NCI-H526 treated with DMSO at 0.1 percent for 48 hours (cell line): ENCODE measurements at places on chromosomes 6 and 20.

- DNase-seq: no peak
Observed at GRCh38 chr20:19321176-19321575, 108.7 kb downstream of the SLC24A3 start.

DNA sequence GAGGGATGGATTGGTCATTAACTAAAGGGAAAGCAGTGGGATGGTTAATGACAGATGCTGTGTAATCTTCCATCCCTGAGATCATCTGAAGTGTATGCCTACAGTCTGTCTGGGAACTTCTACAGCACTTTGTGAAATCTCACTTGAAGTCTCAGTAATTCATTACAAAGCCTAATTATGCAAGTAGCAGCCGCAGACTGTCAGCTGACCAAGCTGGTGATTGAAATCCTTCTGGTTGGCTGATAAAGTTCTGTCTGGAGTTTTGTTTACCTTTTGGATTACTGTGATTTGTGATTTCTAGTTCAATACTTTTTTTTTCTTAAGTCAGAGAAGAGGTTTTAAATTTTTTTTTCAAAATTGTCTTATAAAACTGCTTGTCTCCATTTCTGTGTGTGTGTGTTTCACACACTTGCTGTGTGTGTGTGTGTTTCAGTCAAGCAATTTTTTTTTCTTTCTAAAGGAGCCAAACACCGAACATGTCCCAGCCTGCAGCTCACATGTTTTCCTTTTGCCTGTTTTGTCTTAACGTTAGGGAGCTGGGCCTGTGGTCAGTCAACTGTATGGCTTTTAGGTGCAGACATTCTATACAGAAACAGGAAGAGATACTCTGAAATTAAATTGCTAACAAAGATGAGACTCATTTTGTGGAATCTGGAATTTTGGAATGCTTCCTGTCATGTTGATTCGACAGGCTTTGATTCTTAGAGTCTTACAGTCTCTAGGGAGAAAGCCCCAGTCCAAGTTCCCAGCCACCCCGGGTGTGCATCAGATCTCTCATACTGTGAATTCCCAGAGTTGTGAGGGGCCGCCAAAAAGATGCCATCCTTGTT lies 28.5 kb upstream of the ADGRF4 start:
- DNase-seq: no peak

DNA sequence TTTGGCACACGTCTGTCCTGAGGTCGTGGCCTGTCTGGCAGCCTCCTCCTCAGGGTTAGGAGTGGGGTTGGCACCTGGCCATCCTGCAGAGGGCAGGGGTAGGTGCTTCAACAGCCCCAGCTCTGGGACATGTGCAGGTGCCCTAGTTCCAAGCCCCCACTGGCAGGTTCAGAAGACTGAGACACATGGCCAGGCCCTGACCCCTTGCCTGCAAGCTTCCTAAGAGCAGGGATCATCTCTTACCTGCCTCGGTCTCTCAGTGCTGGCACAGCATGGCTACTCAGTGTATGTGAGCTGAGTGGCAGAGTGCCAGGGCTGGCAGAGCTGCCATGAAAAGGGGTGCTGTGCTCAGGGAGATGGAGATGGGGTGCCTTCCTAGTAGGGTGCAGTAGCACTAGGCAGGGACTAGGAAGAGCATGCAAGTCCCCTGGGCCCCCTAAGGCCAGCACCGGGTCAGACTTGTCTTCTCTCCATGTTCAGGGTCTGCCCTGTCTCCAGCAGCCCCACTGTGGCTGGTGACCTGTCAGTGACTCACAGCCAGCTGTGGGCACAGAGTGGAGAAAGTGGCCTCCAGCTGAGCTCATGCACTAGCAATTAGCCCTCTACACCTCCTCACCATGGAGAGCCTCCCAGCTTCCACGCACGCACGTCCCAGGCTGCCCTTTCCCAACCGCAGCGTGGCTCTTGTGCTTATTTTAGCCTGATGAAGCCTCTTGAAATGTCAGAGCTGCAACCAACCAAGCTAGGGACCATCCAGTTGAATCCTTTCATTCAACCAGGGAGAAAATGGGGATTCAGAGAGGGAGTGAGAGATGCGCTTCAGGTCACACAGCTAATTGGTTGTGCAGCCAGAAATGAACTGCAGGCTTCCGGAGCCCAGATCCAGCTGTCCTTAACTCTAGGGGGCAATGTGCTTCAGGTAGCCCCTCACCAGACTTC lies 116.6 kb downstream of the MRPL14 start:
- no peak for DNase-seq

DNA sequence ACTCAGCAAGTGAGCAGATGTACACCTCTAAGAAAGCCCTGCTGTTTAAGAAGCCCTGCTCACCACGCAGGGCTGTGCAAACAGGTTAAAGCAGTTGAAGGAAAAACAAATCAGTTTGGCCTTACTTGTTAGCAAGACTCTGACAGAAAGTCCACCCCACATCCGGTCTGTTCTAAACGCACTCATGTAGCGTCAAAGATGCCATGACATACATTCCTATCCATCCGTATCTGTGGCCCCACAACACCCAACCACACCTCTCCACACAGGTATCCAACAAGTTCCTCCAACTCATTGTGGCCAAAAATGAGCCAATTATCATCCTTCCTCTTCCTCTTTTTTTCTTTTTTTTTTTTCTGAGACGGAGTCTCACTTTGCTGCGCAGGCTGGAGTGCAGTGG lies 22.8 kb upstream of the RAB22A start:
- no peak for DNase-seq

GRCh38 chr20:40251284-40251932 lies 437.6 kb downstream of the MAFB start:
- peak; percentile 51 for DNase-seq

- no peak for DNase-seq
Observed at GRCh38 chr20:22282696-22283095, 301.7 kb downstream of the FOXA2 start.

DNA sequence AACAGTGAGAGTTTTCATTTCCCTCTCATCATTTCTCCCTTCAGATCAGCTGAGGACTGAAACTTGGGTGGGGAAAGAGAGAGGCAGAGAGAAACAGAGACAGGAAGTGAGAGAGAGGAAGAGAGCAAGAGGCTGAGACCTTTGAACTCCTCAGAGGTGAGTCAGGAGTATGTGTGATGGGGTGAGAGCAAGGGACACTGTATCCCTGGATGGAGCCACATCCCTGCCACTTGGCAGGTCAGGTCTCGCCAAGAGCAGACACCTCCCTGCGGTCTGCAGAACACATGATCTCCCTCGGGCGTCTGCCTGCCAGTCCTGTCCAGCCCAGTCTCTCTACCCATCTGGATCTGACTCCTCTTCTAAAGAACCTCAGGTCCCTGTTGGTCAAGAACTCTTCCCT lies 62.7 kb upstream of the SYNDIG1 start:
- DNase-seq: peak; percentile 81

- DNase-seq: no peak
Observed at GRCh38 chr6:31691078-31691463, 10.2 kb upstream of the LY6G5C start.

DNA sequence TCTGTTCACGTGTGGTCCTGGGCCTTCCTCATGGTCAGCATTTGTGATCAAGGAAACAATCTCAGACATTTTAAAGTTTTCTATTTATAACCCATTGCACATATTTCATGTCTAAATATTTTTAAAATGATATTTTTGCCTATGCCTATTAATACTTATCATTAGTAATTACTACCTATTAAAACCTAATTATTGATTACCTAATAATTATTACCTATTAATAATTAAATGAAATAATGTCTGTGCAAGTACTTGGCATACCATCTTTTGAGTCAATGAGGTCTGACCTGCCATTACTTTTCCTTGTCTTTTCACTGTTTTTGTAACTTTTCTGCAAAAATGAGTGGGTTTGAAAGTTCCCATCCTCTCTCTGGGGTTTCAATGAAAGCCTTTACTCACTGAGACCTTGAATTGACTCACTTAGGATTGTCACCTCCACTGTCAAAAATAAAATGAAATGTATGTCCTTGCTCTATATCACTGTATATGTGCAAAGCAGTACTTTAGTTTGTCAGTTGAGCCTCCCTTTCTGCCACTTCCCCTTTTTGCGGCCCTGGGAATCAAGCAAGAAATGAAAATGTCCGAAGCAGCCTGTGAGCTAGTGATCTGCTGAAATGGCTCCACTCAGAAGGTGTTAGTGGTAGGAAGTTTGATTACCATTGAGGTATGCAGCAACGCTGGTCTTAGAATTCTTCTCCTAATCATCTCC lies 87.8 kb downstream of the L3MBTL3 start:
- DNase-seq: no peak

- no peak for DNase-seq
Observed at GRCh38 chr6:148265054-148265453, 77.6 kb upstream of the SASH1 start.

GRCh38 chr6:15825332-15825930 lies 162.6 kb upstream of the DTNBP1 start:
- DNase-seq: no peak

DNA sequence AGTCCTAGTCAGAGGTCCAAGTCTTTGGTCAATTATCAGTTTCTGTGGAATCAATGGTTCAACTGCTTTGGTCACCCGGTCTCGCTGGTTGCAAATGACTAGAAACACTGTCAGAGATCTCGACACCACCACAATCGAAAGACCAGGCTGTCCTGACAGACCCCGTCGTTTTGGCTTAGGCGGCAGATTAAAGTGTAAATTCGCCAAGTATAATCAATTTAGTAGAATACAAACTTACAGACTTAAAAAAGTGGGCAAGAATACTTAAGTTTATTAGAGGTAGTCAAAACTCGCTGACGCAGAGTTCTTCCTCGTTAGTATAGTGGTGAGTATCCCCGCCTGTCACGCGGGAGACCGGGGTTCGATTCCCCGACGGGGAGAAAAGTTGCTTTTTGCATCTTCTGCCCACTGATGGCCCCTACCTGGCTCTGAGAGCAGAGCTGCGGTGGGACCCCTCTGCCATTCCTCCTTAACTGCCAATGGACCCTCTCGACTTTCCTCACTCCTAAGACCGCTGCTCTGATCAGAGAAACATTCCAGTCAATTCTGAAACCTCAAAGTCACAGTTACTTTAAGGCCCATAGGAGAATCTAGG lies 30.6 kb upstream of the ZNF184 start:
- DNase-seq: peak; percentile 37

- DNase-seq: no peak
Observed at GRCh38 chr6:104787305-104787704, 72.4 kb downstream of the HACE1 start.

GRCh38 chr20:36214684-36215256 lies 21.5 kb upstream of the AAR2 start:
- DNase-seq: peak; percentile 19

DNA sequence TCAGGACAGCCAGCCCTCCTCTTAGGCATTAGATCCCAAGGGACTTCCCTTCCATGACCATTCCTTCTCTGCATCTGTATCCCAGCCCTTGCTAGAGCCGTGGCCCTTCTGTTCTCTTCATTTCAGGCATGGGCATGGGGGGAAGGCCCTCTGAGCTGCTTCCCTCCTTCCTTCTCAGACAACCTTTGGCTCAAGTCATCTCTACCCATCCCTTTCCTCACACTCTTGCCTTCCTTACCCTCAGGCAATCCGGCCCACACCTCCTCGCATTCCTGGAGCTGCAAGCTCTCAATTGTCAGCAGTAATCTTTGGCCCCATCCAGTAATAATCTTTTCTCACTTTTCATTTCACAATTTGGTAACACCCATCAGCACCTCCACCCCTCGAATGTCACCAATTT lies 426.9 kb upstream of the JARID2 start:
- DNase-seq: no peak

GRCh38 chr20:15848126-15848525 lies 725.1 kb downstream of the KIF16B start:
- no peak for DNase-seq
